ENCODE measurements at places on chromosomes 1 and 21.

DNA sequence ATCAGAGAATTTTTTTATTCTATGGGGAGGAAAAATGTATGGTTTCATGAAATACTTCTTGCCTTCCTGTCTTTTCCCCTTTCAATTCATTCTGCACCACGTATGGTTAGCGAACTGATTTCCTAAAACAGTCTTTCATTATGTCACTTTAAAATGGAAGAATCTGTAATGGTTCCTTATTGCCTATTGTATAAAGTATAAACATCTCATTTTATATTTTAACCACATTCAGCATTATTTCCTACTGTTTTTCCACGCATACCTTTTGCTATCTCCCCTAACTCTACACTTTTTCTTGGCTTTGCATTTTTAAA lies 232.3 kb upstream of the B3GALT2 start:
- DNase-seq, result no peak

GRCh38 chr1:25683731-25684130 lies 67.1 kb downstream of the MAN1C1 start:
- DNase-seq, result no peak

- DNase-seq, result no peak
Measured at GRCh38 chr1:220182656-220183055, 88.7 kb downstream of the IARS2 start.

GRCh38 chr1:150765296-150765976 lies at the start of gene CTSS:
CTSS (minus strand) TSS chr1:150765778; CDS start chr1:150764763, 1,015 bp downstream.
- DNase-seq, result no peak

DNA sequence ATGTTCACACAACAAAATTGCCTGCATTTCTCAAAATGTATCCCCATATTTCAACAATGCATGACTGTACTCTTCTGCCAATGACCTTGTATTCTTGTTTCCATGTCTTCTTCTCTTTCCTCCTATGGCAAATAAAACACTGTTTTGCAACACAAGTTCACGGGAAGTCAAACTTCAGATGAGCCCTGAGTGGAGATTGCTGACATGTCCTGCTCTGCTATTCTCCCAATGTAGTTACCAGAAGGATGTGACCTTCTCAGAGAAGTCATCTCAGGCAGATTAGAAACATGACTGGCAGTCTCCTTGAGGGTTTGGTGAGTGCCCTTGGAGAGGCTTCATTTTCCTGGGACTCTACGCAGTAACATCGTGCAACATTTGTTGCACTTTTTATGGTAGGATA lies 15.6 kb downstream of the FCGR2B start:
- no peak for DNase-seq

DNA sequence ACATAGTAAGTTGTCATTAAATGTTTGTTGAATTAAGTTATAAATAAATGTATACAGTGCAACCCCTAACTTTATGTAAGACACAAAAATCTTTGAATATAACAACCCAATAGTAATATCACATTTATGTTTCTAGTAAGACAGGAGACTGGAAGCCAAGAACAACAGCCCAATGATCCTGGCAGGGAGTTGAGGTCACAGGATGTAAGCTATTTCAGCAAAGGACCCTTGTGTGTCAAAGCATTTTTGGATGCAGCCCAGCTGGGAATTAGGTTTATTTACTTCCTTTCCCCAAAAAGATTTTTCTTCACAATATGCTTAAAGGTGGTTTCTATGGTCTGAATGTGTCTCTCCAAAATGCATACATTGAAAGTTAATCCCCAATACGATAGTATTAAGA lies 34.0 kb upstream of the ABCA4 start:
- no peak for DNase-seq

DNA sequence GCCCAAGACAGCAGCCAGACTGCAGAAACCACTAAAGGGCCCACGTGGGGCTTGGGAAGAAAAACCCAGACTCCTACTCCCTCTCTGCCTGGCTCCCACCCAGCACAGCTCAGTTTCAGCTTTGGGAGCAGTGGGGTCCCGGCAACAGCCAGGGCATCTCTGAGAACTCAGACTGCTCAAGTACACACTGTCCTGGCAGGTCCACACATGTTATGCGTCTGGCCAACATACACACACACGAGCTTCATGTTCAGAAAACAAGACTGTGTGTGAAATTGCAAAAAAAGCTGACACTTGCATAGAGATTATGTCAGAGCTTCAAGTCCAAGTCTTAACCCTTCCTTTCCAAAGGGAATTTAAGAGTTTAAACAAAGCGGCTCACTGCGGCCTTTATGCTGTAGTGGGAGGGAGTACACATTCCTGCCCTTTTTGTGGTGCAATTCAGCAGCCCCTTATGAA lies 136.6 kb upstream of the CD34 start:
- DNase-seq, result no peak

GRCh38 chr1:171083222-171083621 lies 7.5 kb upstream of the FMO3 start:
- no peak for DNase-seq

Data from NT2/D1 (cell line).